ENCODE measurements at places on chromosomes 5 and 9.

GRCh38 chr5:87020099-87020934, 247.4 kb upstream of the RASA1 start:
- DNase-seq: no peak

DNA sequence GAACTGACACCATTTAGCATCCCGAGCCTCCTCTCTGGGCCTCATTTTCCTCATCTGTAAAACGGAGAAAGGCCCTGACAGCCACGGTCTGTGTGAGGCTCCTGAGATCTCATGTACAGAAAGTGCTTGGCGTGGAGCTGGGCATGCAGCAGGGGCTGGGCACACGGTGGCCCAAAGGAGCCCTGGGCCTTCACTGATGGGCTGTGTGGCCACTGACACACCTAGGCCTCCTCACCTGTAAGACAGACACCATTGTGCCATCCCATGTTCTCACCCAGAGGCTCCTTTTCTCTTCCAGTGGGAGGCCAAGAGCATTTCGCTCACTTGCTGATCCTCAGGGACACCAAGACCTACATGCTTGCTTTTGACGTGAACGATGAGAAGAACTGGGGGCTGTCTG, 1.6 kb downstream of the ORM1 start:
- no peak for DNase-seq

DNA sequence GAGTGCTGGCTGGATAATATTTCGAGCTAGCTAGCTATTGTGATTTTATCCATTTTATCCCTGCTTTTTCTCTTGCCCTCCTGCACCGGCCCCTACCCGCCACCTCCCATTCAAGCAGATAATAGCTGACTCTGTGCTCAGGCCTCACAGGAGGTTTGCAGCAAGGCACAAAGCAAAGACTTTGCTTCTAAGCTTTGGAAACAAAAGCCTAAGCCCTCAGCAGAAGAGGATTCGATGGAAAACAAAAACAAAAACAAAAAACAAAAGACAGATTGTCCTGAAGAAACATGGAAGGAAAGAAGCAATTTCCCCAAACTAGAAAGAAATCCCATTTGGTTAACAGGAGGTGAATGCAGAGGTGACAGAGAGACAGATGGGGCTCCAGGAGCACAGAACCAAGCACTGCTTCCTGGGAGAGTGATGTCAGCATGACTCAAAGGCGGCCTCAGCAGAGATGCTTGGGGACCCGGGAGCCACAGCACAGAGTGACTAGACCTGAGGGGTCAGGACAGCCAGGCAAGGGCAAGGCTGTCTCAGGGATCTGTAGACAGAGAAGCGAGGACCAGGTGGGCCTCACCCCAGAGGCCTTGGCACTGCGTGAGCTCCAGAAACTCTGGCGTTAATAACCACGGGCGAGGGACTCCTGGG, 28.4 kb downstream of the MTX3 start:
- no peak for DNase-seq

DNA sequence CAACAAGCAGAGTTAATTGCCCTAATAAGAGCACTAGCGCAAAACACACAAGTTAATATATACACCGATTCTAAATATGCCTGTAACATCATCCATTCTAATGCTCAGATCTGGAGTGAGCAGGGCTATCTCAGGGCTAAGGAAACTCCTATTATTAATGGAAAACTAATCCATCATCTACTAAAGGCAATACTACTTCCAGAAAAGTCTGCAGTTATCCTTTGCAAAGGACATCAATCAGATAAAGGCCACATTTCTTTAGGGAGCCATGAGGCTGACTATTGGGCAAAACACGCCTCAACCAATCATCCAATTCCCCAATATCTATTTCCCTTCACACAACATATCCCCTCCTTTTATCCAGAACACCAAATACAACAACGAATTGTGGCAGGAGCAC, 1032.3 kb upstream of the NUDT12 start:
- DNase-seq: no peak

- no peak for DNase-seq
These were observed 69.8 kb upstream of the VCAN start for GRCh38 chr5:83401775-83402174.

- DNase-seq: no peak
These were observed 45.0 kb downstream of the SECISBP2 start for GRCh38 chr9:89363311-89363670.

DNA sequence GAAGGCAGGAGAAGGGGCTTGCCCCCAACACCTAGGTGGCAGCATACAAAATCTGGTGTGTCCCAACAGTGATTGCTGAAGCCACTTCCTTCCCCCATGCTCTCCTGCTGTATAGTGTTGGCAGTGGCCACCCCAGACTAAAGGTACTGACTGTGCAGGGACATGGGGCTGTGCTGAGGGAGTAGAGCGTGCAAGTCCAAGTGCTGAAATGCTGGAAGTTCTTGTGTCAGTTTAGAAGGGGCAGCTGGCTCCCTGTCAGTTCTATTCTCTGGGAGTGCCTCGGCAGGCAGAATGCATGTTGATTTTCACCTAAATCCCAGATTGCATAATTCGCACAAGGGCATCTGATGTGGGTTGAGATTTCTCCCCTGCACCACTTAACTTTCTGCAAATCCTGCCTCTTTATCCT, 68.6 kb downstream of the GDNF start:
- no peak for DNase-seq

DNA sequence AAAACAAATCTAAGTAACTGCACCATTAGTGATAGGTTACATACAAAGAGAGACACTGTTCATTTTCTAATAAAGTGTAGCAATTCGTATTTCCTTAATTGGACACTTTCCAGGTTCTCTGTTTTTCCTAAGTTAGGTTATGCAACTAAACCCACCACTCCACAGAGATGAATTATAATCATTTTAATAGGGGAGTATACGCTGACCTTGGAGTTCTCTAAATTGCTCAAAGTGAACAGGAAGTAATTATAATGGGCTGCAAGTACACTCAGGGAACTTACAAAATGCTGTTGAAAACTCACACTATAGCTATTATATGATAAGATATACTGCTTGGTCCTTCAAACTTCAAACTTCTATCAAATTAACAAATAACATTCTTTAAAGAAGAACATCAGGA, 18.2 kb upstream of the ADCY2 start:
- DNase-seq: no peak

DNA sequence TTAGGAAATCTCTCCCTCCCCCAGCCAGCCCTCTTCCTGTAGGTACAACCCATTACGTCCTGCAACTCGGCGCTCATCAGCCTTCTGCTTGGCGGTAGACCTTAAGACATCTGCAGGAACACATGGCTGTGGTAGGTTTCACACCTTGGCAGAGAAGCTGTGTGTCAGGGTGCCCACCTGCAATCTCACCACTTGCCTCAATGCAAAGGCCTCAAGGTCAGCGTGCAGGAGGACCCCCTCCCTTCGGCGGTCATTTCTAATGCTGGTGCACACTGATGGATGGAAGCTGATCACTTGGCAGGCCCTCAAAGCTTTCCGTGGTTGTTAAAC, 67.3 kb downstream of the CRB2 start:
- no peak for DNase-seq

DNA sequence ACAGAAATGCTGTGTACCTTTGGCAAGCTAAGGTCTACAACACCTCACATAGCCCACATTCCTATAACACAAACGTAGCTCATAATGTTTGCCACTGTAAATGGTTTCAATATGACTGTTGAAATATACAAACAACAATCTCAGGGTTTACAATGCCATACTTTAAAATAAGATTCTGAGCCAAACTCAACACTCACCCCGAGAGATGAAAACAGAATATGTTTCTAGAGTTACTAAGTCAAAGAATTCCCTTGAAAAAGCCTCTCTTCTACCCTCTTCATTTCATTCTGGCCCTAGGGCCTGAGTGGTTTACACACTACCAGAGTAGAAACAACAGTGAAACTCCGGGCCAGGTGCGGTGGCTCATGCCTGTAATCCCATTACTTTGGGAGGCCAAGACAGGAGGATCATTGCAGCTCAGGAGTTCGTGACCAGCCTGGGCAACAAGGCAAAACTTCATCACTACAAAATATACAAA, 72.6 kb downstream of the MYO10 start:
- no peak for DNase-seq

- DNase-seq: no peak
These were observed 33.1 kb downstream of the ALDH7A1 start for GRCh38 chr5:126561908-126562307.

- no peak for DNase-seq
These were observed 98.8 kb downstream of the KLF4 start for GRCh38 chr9:107390778-107391177.

GRCh38 chr9:68804911-68805889, 100.2 kb downstream of the PIP5K1B start:
- no peak for DNase-seq

DNA sequence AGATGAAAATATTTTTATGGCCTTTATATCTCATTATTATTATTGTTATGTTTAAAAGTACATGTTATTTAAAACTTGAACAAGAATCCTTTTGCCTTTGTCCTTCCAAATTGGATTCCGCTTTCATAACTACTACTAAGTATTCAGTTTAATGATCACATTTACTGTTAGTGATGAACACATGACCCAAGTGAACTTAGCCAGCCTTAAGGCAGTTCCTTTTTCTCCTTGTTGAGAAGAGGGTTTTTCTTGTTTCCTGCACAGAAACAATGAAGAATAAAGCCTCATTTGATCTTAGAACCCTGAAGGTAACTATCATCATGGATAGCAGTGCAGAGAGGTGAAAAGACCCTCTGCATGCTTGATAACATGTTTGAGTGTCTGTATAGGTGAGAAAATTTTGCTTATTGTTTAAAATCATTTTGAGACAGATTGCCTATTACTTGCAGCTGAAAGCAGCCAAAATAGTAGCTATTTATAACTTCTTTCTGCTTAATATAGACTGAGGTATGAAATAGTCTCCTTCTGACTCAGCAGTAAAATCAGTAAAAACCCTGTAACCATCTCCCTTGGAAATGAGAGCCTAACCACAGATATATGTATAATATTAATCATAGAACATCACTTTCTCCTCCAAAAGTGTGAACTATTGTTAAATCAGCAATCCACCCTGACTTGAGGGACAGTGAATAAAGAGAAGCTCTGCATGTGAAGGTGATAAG, 266.2 kb downstream of the SPATA31D1 start:
- DNase-seq: no peak

GRCh38 chr9:88821033-88821745, 170.1 kb upstream of the S1PR3 start:
- no peak for DNase-seq

- DNase-seq: no peak
These were observed 24.8 kb downstream of the TTC1 start for GRCh38 chr5:160033546-160034252.

DNA sequence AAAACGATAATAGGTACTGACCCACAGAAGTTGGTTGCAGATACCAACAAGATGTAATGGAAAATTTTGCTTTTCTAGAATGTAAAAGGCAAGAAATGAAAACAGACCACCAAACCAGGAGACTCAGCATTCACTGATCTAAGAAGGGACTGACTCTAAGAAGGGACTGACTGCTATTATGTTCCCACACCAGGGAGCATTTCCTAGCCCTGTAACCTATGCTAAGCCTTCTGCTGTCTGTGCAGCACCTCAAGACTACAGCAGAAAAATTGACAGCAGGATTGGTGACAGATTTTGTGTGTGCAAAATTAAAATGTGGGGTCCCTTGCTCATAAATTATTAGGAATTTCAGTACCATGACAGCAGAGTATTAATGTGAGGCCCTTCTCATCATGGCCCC, 154.8 kb downstream of the GABRB2 start:
- DNase-seq: no peak

GRCh38 chr5:124873713-124874112, 127.3 kb upstream of the ZNF608 start:
- DNase-seq: no peak

DNA sequence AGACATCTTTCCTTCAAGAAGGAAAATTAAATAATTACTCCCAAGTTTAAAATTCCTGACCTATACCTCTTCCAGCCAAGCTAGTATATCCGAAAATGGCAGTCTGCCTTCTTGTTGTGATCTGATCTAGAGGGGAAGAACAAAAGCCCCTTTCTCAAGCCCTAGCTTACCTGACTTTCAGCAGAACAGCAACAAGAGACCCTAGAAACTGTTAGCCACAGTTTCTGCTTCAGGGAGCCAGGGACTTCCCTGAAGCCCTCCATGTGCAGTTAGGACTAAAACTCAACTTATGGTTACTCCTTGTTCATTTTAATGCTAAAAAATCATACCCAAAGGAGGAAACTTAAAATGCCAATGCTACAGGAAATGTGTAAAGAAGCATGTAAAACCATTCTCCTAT, 366.7 kb upstream of the CTNND2 start:
- DNase-seq: no peak

- DNase-seq: no peak
These were observed 83.8 kb upstream of the FREM1 start for GRCh38 chr9:14993901-14994554.

GRCh38 chr9:105330201-105330600, 85.8 kb downstream of the SLC44A1 start:
- no peak for DNase-seq

DNA sequence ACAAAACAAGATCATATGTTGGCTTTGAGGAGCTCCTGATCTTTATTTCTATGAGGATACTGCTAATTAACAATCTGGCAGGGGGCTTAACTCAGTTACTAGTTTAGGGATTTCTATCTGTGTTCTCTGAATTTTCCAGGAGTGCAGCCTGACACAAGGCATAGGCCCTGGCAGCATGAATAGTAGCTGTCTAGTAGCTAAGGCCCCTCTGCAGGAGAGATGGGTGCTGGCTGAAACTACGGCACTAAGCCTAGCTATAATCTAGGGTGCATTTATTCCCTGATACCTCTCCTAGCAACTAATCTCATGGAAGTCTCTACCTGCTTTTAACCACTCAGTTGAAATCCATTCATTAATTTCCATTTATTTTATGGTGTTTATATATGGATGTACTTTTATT, 268.2 kb downstream of the TMEM232 start:
- no peak for DNase-seq

DNA sequence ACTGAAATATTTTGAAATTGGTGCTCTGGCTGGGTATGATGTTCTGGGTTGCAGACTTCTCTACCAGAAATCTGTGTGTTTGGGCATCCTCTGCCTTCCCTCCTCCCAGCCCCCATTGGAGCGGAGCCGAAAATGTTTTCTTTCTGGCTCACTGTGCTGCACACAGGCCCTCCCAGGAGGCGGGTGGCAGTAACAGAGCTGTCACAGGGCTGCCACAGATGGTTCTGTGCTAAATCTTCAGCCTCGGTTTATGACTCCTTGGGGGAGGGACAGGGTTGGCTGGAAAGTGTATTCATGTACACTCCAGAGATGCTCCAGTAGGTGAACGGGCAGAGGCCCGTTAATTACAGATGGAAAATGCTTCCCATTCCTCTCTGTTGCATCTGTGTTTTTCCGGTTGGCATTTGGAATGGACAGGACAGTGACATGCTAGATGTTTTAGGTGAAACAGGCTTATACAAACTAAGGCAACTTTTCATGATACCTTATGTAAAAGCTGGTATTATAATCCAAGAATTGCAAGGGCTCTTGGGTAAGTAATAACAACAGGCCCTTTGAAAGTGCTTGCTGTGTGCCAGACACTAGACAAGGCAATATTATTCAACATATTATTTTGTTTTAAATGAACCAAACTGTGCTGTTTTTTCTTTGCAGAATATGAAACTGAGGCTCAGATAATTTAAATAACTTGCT, 180.2 kb downstream of the ADCY2 start:
- no peak for DNase-seq
